ENCODE measurements at places on chromosomes 12 and 14.

DNA sequence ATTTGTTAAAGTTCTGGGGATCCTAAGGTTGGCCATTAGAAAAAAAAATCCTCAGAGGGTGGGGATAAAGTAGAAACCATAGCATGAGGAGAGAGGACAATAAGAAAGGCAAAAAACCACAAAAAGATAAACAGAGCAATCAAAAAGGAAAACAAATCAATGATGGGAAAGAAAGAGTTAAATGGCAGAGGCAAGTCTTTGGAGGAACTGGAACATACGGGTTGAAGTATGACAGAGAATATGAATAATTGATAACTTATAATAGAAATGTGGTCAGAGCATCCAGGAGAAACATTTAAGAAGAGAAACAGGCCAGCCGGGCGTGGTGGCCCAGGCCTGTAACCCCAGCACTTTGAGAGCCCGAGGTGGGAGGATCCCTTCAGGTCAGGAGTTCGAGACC, 17.8 kb upstream of the SALL2 start:
- DNase-seq: no peak

- no peak for DNase-seq
Measured at GRCh38 chr12:65022421-65022820, 98.7 kb downstream of the WIF1 start.

- DNase-seq: no peak
Measured at GRCh38 chr12:95972832-95973456, 23.2 kb downstream of the HAL start.

DNA sequence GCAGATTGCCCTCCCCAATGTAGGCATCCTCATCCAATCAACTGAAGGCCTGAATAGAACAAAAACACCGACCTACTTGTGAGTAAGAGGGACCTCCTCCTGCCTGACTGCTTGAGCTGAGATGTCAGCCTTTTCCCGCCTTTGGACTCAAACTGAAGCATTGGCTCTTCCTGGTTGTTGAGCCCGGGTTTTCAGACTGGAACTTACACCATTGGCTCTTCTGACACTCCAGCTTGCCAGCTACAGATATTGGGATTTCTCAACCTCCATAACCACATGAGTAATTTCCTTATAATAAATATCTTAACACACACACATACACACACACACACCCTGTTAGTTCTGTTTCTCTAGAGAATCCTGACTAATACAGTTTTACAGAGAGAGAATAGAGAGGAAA, 173.4 kb upstream of the NTF3 start:
- DNase-seq: no peak

DNA sequence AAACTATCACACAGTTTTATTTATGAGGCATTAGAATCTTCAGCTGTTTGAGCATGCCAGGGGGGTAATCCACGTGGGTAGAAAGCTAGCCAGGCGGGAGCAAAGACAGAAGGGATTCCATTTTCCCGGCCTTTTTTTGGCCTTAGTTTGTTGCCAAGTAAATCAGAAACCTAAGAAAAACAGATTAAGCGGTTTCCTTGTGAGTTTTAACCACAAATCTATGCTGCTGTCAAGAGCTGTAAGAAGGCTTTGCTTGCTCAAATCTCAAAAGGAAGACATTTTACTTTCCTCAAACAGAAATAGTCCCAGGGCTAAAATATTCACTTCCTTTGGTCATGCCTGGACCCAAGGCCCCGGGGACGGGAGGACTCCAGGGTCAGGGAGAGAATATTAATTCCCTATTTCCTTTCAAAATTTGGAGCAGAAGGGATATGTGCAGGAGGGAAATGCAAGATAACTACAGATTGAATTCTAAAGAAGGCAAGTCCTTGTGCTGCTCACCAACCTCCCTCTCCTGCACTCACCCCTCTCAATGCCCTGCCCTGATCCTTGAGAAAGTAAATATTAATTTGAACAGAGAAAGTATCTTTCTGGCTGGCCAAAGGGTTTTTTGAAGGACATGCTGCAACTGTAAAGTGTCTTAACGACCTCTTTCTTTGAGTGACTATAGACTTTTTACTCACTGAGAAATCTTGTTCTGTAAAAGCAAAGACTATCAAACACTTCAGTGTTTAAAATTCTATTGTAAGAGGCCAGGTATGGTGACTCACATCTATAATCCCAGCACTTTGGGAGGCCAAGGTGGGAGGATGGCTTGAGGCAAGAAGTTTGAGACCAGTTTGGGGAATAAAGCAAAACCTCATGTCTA, 75.7 kb downstream of the HSD17B6 start:
- DNase-seq: no peak

DNA sequence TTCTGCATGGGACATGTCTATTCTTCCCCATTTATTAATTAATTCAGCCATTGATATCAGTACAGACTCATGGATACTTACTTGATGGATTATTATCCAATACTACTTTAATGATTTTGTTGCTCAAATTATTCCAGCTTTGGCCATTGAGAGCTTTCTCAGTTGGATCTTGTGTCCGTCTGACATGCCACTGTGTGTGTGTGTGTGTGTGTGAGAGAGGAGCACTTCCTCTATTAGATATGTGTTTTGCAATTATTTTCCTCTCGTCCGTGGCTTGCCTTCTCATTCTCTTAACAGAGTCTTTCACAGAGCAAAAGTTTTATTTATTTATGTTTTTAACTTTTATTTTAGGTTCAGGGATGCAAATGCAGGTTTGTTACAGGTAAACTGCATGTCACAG, 194.2 kb downstream of the ADGRD1 start:
- DNase-seq: no peak

DNA sequence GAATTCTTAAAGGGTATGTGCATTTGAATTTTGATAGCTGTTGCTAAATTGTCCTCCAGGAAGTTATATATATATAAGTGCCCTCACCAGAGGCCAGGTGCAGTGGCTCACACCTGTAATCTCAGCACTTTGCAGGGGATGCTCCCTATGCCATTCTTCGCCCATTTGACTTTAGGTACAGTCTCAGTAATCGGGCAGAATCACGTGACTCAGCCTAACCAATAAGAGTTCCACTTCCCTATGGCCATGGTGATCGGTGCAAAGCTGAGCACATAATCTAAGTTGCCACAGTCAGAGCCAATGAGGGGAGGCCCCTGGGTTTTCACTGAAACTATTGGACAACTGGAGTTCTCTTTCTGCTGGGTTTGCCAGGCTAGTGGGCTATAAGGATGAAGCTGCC, 274.6 kb upstream of the TBX3 start:
- DNase-seq: no peak

- DNase-seq: no peak
Measured at GRCh38 chr12:123354600-123354999, 10.0 kb downstream of the SBNO1 start.

DNA sequence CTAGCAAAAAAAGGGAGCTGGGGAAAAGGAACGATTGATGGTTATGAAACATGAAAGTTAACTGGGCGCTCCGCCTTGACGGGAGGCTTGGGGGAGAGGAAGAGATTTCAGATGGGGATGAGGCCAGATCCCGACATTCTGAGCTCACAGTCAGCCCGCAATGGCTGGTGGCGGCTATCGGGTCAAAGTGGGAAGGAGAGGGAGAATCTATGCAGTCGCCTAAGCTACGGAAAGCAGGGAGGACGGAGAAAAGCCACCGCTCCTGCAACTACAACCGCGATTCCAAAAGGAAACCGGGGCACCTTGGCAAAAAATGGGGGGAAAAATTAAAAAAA, 502 bp downstream of the MPHOSPH9 start:
- DNase-seq: no peak

DNA sequence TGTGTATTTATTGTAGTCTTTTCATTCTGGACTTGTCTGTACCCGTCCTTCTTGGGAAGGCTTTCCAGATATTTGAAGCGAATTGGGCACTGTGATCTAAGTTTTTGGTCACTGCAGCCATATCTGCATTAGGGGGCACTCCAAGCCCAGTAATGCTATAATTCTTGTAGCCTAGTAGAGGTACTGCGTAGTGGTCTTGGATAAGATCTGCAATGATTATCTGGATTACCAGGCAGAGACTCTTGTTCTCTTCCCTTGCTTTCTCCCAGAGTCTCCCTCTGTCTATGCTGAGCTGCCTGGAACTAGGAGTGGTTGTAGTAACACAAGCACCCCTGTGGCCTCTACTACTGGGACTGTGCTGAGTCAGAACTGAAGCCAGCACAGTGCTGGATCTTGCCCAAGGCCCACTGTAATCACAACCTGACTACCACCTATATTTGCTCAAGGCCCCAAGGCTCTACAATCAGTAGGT, 30.0 kb downstream of the SLC38A2 start:
- no peak for DNase-seq

DNA sequence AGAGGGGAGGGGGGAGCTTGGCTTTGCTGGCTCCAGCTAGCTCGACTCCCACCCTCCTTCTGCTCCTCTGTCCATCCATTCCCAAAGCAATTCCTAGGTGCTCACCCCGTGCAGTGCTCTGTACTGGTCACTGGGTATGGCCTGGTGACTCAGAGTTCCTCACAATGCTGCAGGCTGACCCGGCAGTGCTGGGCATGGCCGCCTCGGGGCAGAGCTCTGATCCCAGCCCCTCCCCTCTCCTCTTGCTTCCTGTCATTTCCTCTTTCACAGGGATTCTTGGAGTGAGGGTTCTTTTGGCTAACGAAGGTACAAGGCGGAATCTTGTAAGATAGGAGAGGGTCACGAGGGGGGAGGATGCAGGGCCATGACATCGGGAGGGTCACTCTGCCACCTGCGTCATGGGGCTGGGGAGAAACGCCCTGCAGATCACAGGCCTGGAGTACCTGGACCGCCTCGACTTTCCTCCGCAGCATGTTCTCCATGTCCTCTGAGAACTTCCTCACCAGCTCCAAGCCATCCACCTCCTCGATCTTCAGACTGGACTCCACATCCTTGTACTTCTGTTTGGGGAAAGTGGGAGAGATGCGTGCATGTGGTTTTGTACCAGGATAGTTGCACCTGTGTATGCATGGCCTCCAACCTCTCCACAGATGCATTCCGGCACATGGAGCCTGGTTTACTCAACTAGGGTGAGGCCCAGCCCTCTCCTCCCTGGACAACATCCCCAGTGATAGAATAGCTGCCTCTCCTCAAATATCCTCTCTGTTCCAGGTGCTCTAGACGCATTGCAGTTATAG, 5.7 kb downstream of the CACNA2D4 start:
- no peak for DNase-seq

DNA sequence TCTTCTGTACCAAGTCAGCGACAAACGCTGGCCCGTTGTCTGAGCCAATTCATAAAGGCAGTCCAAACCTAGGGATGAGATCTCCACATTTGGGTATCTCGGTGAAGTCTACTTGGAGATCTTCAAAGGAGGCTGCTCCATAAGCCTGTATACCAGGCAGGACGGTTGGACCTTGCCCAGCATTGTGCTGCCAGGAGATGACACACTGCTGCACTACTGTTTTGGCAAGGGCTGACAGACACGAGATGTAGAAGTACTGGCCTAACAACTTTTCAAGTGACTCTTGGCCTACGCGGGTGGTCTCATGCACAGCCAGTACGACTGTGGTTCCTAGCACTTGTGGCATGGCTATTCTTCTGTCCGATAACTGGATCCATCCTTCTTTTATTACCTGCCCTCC, 135.3 kb downstream of the SLC38A6 start:
- DNase-seq: no peak

DNA sequence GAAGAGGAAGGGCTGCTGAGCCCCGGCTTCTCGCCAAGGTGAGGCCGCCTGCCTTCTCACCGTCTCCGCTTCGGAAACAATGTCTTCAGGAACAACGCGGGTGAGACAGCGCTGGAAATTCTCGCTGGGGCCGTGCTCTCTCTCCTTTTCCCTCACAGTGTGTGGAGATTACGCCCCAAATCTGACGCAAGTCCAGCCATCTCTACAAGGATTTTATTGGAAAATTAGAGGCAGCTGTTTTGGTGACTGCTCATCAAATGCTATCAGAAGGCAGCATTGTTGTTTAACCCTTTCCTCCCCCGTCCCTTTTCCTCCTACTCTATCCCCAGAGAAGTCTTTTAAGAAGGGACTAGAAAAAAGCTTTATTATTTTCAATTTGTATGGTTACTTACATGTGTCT, 53.5 kb downstream of the PIWIL1 start:
- DNase-seq: no peak

- DNase-seq: no peak
Measured at GRCh38 chr14:101379842-101380241, 181.5 kb upstream of the DIO3 start.

- no peak for DNase-seq
Measured at GRCh38 chr14:57863471-57863870, 2.4 kb downstream of the SLC35F4 start.

GRCh38 chr12:49811136-49811535, 17.1 kb downstream of the NCKAP5L start:
- DNase-seq: no peak

- DNase-seq: no peak
Measured at GRCh38 chr14:79704041-79704807, 507.1 kb downstream of the DIO2 start.

- no peak for DNase-seq
Measured at GRCh38 chr12:24222968-24223367, 273.5 kb upstream of the SOX5 start.

DNA sequence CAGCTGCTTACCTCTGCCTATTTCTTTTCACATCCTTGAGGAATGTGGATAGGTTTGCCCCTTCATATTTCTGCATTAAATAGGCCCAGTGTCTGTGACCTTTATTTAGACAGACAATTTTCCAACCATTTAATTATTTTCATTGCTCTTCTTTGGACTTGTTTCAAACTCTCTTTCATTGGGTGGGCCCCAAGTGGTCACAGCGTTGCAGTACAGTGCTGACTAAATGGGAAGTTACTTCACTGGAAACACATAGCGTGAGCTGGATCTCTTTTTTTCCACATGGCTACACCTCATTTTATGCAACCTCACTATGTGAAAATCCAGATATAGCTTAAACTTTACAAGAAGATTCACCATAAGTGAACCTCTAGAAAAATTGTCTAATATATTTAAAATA, 438.9 kb downstream of the ADAMTS20 start:
- no peak for DNase-seq

DNA sequence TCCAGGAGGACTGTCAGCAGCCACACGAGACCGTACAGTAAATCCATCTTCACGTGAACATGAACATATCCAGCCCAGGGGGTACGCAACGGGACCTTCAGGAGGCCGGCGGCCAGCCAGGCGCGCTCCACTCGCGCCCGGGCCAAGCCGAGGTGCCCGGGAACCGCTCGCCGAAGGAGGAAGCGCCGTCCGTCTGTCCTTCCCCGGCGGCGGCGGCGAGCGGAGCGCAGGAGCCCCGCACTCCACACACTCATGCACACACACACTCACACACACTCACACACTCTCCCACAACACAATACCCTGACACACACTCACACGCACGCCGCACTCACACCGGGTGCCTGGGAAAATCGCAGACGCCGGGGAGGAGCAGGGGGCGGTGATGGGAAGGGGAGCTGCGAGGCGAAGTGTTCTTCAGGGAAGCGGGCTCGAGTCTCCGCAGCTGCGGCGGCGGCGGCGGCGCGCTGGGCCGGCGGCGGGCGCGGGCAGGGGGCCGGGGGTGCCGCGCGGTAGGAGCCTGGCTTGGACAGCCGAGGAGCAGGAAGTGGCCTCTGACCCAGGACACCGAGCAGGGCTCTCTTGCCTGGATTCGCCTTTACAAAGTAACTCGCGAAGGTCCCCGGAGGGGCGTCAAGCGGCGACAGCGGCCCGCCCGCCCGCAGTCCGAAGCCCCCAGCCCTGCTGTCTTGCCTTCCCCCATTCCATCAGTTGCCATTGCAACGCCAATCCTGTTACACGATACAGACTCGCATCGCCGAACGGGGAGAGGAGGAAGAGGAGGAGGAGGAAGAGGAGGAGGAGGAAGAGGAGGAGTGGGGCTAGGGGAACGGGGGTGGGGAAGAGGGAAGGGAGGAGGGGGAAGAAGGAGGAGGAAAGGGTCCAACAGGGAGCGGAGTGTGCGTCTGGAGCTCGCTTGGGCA, 601 bp downstream of the MDGA2 start:
- DNase-seq: no peak

- no peak for DNase-seq
Measured at GRCh38 chr12:47422611-47423010, 283.2 kb downstream of the RPAP3 start.

Data from NCI-H1436 treated with DMSO at 0.1 percent for 48 hours (cell line).